ENCODE measurements at places on chromosomes 6 and 20.

GRCh38 chr6:147407571-147407970 is 100.9 kb upstream of the SAMD5 start:
- DNase-seq = no peak

DNA sequence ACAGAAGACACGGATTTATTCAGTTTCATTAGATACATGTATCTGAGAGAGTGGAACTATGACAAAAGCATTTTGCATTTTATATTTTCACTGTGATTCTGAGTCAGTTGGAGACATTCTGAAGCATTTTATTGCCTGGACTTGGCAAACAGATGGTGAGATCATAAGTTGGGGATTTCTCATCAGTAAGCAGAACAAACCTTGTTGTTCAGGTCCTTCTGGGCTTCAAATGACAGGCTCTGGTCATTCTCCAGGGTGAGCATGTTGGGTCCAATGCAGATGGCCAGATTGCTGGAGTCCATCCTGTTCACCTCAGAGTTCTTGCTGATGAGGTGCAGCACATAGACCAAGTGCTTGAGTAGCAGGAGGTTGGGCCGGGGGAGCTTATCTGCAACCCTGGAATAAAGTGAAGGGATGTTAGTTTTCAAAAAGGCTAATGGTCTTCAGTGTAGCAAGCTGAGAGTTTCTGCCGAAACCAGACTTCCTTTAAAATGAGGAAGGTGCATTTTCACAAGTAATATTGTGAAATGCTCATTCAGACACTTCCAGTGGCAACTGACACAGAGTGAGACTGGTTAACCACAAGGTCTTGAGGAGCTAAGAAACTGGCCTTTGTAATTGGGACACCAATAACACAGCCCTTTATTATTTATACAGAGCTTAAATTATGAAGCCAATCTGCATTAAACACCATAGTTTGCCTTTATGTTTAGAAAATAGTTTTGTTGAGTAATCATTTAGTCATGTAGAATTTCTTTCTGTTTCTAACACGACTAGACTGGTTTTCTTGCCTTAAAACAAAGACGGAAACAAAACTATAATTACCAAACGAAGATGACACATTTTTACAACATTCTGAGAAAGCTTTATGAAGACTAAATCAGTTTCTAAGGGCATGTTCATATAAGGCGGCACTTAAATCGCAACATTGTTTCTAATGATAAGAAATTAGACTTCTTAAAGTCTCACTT is 5.6 kb downstream of the TAGAP start:
- DNase-seq = no peak

DNA sequence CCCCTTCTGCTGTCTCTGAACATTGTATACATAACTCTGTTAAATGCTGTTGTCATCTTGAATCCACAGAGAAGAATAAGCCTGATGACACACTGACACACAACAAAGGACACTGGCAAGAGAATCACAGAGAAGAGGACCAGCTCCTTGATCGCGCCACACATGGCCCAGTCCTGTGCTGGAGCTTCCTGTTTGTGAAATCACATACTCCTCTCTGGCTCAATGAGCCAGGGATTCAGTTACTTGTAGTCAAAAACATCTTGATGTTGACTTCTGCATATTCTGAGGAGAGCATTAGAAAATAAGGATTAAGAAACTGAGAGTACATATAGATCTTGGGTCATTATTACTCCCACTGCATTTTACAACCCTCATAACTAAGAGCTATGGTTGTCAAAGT is 100.1 kb downstream of the EPB41L2 start:
- DNase-seq = no peak

- no peak for DNase-seq
Observed at GRCh38 chr6:149842331-149842730, 21.8 kb downstream of the LRP11 start.

DNA sequence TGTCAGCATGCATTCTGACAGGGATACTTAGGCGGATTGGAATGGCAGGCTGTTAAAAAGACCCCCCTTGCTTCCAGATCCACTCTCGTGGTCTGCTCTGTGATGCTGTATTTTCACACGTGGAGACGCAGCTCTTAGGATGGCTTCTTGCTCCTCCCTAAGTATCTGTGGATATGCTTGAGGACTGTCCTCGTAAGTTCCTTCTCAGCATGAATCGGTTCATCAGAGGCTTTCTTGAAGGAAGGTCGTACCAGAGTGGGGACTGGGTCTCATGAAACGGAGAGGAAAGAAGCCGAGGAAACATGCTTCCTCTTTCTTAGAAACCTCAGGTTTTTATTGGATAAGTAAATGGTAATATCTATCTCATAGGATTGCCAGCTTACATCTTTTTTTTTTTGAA is 220.4 kb downstream of the FARS2 start:
- no peak for DNase-seq

DNA sequence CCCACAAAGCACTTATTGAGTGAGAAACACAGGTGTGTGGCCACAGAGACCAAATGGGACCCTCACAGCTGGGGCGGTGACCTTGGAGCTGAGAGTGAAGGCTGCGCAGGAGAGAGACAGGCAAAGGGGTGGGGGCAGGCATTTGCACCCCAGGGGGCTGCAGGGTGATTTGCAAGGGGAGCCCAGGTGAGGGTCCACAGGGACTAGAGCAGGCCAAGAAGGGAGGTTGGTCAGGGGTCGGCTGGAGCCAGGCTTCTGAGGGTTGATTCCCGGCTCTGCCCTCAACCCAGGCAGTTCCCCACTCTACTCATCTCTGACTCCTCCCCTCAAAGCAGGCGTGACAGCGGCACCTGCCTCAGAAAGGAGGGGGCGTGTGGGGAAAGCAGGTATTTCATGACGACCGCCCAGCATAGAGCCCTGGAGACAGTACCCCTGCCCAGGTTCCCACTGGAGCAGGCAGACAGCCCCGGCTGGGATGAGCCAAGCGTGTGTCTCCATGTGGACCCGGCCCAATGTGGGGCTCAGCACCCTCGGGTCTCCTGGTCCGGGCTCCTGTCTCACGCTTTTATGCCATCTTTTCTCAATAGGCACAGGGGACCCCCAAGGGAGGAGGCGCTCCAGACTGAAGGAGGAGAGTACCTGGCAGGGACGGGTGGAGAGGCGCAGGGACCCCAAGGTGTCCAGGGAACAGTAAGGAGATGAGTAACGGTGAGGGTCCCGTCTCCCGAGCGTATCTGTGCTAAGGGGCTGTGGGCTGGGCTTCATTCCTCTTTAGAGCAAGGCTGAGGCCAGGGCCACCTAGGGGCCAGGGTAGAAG is 3.1 kb upstream of the MRGBP start:
- no peak for DNase-seq

GRCh38 chr6:143744551-143745165 is 66.9 kb downstream of the PHACTR2 start:
- no peak for DNase-seq

- DNase-seq = no peak
Observed at GRCh38 chr6:17725083-17725482, 18.4 kb upstream of the NUP153 start.

DNA sequence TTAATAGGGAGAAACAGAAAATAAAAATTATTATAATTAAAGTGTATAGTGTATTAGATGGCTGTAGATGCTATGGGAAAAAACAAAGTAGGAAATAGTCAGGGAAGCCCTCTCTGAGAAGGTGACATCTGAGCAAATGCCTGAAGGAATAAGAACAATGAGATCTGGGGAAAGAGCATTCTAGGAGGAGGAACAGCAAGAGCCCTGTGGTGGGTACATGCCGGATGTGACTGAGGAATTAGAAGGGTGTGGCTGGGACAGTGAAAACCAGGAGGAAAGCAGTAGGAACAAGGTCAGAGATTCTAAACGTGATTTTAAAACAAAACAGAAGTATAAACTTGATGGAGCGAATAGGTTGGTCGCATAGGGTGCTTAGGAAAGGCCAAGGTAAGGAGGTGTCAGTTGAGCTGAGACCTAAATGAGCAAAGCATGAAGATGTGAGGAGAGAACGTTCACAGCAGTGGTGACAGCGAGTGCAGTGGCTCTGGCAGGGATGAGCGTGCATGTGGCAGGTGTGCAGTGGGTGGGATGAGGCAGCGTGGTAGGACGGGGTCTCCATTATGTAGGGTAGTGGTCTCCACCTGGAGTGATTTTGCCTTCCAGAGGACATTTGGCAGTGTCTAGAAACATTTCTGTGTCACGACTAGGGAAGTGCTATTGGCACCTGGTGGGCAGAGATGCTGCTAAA is 97.1 kb upstream of the MRPS10 start:
- no peak for DNase-seq
